ENCODE measurements at places on chromosomes 16 and 17.

GRCh38 chr17:80461528-80462160 lies 14.8 kb downstream of the NPTX1 start:
- no peak for DNase-seq

GRCh38 chr17:5785867-5786509 lies 201.7 kb upstream of the NLRP1 start:
- no peak for DNase-seq

- no peak for DNase-seq
Measured at GRCh38 chr17:82103553-82104451, 5.8 kb upstream of the FASN start.

DNA sequence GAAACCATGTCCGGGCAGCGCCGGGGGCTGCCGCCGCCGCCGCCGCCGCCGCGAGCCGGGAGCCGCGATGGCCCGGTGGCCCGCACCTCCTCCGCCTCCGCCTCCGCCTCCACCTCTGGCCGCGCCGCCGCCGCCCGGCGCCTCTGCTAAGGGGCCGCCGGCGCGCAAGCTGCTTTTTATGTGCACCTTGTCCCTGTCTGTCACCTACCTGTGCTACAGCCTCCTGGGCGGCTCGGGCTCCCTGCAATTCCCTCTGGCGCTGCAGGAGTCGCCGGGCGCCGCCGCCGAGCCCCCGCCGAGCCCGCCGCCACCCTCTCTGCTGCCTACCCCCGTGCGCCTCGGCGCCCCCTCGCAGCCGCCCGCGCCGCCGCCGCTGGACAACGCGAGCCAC lies 587 bp downstream of the HS3ST4 start:
- DNase-seq = no peak

DNA sequence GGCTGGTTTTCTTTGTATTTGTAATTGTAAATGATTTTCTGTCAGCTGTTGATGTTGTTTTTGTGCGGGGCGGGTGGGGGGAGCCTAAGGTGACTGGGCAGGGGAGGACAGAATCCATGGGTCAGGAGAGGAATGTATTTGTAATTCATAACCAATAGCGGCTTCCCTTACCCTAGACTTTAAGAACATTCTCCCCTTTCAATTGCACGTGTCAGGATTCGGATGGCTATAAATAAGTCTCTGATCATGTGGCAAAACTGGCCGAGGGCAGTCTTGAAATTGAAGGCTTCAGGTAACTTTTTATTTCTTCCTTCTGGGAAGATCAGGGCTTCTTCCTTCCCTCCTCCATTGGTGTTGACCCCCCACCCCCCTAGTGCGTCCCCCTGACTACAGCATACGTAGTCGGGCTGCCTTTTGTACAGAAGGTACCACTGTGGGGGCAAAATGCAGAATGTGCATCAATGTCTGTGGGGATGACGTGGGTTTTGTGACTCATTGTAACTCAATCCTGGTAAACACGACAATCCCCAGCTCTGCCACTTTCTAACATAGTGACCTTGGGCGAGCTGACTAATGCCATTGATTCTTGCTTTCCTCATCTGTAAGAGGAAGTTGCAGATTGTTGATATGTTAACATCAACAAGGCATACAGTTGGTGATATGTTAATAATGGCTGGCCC lies 16.2 kb downstream of the MARCHF10 start:
- DNase-seq = no peak

DNA sequence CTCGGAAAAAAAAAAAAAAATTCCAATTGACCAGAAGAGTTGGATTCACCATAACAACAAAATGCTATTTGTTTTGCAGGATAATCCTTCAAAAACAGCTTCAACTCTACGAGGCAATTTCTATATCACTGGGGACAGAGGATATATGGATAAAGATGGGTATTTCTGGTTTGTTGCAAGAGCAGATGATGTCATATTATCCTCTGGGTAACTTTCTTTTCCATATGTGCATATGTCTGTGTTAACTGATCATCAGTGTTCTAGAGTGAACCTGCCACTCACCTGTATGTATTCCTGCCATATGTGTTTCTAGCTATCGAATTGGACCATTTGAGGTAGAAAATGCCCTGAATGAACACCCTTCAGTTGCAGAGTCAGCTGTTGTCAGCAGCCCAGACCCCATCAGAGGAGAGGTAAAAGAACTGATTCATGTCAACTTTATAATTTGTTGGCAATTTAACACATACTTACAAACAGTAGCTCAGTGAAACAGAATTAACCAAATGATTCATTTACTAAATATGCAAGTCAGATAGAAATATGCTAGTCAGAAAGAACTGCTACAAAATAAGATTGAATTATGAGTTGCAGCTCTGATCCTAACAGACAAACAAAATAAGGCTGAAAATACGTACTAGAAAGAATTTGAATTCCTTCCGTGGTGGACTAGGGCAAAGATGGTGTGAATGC lies 14.2 kb downstream of the ERI2 start:
- no peak for DNase-seq

DNA sequence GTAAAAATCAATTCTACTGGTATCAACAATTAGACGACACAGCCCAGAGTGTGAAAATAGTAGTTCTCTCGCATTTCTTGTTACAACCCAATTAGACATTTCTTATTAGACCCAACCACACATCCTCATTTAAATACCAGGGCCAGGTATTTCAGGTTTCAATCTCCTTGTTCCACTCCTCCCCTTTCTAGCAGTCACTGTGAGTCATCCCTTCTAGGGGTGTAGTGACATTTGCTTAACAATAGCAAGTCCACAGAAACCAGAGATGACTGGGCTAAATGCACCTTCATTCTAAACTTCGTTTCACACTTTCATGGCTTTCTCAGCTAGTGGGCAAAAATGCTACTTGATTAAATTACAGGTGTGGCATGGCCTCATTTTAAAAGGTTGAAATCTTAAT lies 116.9 kb upstream of the CACNG3 start:
- no peak for DNase-seq

- no peak for DNase-seq
Measured at GRCh38 chr16:24820522-24820921, 25.2 kb upstream of the SLC5A11 start.

DNA sequence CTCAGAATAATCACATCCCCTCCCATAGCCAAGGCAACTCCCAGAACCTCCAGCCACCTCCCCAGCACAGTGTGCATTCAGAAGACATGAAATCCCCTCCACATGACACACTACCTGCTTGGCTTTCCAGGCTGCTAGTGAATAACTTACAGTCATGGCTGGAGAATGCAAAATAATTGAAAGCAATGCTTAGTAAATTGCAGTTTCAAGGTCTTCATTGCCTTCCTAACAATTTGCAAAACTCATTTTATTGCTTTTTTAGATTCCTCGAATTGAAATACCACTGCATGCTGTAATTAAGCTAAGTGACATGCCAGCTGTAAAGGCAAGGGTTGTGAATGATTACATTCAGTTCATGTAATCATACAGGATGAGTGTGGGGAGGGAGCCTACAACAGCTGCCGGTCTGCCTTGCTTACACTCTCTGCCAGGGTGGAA lies 29.0 kb upstream of the HOXB13 start:
- no peak for DNase-seq

DNA sequence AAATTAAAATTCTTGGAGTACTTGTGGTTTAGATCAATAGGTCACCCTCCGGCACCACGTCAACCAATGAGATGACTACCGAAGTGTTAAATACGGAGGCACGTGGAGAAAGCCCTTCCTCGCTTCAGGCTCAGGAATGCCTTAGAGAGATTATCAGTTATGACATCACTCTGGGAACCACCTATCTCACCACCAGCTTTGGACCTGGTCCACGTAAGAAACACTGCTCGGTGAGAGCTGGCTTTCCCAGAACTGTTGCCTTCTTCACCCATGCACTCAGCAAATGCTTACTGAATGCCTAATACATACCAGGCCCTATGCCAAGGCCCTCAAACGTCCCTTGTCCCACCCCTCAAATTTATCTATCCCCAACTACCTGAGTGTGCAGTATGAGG lies 71.3 kb downstream of the SMG6 start:
- no peak for DNase-seq

DNA sequence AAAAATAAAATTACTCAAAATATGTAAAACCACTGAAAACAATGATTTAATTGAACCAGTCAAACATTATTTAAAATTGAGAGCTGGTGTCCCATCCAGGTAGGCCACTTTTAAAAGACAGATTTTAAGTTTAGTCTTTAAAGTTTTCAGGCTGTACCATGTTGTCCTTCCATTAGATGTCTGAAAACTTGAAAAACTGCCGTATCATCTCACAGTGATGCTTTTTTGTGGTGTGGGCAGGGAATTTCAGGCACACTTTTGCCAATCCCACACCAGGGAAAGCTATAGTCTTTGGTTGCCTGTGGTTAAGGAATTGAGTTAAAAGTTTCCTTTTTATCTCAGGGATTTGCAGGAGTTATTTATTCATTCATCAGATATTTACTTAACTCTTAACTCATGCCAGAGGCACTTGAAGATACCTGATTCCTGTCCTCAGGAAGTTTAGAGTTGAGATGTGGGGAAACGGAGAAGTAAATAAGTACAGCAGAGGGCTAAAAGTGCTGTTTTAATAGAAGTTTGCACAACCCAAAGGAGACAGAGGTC lies 3.2 kb downstream of the SNTB2 start:
- no peak for DNase-seq

DNA sequence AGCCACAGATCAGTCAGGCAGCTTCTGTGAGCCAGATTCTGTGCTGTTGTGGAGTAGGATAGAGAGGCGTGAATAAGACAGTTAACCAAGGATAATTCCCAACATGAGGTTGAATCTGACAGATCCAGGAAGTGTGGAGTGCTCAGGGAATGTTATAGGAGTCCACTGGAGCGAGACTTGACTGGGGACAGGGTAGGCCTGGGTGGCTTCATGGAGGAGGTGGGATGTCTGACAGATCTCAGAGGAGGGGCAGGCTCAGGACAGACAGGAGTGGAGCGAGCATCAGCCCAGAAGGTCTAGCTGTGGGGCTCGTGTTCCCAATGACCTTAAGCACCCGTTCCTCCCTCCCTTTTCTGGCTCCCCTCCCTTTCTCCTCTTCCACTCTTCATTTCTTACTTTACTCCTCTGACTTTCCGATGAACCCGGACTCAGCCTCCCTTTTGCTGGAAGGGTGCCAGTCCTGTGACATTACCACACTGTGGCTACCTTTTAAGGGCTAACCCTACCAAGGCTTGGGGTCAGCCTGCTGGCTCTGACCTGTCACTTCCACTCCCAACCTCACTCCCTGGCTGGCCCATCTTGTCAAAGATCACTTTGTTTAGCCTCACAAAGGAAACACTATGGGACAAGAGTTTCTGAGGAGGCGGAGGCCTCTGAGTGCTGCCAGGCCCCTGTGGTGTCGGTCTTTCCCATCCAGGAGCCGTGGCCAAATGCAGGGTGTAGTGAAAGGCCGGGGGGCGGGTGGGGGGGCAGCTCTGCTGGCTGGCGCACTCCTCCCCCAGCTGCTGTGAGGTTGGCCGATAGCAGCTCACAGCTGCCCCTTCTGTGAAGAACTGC lies 28.5 kb upstream of the EFCAB13 start:
- DNase-seq = no peak

GRCh38 chr16:67936124-67936879 lies at the start of gene PSMB10:
PSMB10 (minus strand) TSS chr16:67936850; CDS start chr16:67936749, 101 bp downstream.
- DNase-seq = peak; percentile 21

- DNase-seq = no peak
Measured at GRCh38 chr17:205148-205669, 23.8 kb upstream of the DOC2B start.

GRCh38 chr17:15511142-15511541 lies 43.7 kb upstream of the CDRT4 start:
- no peak for DNase-seq

GRCh38 chr17:33949100-33949499 lies 306.0 kb upstream of the CCL2 start:
- no peak for DNase-seq

GRCh38 chr17:2011411-2012371 lies 13.4 kb downstream of the RTN4RL1 start:
- DNase-seq = no peak

DNA sequence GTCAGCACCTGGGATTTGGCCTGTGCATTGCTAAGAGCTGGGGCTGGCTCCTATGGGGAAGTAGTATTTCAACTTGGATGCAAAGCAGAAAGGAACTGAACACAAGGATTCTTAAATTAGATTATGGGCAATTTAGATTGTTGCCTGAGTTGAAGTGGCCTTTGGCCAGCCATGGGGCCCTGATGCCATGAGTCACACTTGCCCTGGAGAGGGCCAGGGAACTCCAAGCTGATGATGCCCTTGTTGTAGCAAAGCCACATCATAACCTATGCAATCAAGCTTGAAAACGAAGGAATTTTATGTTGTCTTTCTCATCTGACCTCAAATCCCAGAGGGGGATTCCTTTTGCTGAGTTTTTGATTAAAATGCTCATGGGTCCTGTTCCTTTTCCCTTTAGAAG lies 3.9 kb upstream of the SPATA32 start:
- DNase-seq = no peak

DNA sequence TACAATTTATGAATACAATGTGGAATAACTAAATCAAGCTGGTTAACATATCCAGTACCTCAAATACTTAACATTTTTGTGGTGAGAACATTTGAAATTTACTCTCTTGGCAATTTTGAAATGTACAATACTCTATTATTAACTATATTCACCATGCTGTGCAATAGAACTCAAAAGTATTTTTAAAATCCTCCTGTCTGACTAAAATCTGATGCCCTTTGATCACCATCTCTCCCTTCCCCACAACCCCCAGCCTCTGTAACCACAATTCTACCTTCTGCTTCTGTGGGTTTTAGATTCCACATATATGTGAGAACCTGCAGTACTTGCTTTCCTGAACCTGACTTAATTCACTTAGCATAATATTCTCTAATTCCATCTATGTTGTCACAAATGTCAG lies 71.6 kb upstream of the ALOX12 start:
- DNase-seq = no peak

DNA sequence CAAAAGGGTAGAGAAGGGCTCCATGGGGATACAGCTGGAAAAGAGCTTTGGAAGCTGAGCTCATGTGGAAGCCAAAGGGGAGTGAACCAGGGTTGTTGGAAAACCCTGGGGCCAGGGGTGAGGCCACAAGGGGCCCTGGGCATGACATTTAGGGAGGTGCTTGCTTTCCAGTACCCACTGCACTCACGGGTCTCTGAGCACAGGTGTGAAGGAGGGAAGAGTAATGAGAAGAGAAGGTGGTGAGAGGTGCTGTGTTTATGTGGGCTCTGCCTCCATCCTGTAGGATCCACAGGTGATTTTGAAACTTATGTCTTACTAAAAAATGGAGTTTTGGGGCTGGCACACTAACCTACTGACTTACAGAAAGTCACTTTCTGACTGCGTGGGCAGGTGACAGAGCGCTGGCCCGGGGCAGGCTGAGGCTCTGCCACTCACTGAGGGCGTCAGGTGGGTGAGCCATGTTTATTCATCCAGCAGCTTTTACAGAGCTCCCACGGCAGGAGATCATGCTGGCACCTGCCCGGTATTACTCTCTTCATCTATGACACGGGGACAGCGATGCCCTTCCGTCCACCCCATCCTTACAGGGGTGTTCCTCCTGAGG lies 18.9 kb downstream of the KSR1 start:
- DNase-seq = no peak

DNA sequence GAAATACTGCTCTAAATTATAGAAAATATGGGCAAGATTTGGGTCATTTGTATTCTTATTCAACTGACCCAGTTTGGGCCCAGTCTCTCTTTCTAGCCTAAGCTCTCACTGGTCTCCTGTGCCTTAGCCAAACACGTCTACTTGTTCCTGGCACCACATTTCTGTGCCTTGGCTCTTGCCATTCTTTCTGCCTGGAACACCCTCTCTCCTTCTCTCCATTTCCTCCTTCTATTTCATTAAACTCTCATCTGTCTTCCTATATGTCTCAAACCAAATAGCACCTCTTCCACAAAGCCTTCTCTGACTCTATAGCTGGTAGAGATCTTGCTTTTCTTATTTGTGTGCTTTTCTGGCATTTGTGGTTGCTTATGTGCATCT lies 37.7 kb upstream of the NUFIP2 start:
- DNase-seq = no peak

GRCh38 chr16:24834459-24835335 lies 11.1 kb upstream of the SLC5A11 start:
- DNase-seq = no peak
